ENCODE measurements at places on chromosomes 12 and 14. TPM values are rescaled to one million over a fixed set of nuclear protein-coding genes. Genes with fewer than 3 reads are reported as not detected.

- no peak for DNase-seq
Observed at GRCh38 chr12:91307957-91308670, 125.5 kb upstream of the DCN start.

- DNase-seq: no peak
Observed at GRCh38 chr14:100073576-100074430, 8.6 kb downstream of the EVL start.

Gene NT5DC3
- 4.5 TPM for total RNA-seq

DNA sequence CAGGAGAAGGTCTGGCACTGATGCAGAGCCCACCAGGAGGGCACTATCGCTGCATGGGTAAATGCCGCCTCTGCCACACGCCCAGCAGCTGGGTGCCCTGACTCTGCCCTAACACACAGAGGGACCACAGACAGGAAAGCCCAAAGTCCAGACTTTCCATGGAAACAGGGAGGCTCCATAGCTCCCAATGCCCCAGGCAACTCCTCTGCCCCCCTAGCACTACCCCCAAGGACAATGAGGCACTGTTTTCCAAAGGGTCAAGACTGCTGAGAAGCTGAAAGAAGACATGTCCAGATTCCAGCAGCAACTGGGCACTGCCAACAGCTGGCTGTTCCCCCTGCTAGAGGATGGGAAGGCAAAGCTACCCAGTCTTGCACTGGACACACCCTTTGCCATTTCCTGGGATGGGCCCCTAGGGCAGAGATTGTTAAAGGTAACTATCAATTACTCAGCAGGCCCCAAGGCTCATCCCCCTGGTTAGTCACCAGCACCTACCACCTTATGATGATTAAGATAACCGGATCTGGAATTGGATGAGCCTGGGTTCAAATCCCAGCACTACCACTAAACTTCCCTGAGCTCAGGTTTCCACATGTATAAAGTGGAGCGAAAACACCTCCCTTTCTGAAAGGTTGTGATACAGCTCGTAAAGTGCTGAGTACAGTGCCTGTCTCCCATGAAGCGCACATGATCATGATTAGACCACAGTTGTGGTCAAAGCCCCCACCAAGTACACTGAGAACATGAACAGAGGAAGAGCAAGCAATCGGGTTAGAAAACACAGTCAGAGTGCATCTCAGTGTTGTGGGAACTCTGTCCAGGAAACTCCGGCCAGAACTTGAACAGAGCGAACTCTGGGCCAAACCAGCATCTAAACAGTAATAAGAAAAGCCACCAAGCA is 3.3 kb downstream of the PXN start:
- DNase-seq: no peak

All from omental fat pad (tissue), 4 donors.